ENCODE measurements at places on chromosomes 1 and 21.

- DNase-seq, result no peak
Observed at GRCh38 chr1:235571482-235571881, 67.2 kb upstream of the B3GALNT2 start.

GRCh38 chr1:16050328-16050727 lies 6.7 kb downstream of the CLCNKB start:
- DNase-seq, result no peak

DNA sequence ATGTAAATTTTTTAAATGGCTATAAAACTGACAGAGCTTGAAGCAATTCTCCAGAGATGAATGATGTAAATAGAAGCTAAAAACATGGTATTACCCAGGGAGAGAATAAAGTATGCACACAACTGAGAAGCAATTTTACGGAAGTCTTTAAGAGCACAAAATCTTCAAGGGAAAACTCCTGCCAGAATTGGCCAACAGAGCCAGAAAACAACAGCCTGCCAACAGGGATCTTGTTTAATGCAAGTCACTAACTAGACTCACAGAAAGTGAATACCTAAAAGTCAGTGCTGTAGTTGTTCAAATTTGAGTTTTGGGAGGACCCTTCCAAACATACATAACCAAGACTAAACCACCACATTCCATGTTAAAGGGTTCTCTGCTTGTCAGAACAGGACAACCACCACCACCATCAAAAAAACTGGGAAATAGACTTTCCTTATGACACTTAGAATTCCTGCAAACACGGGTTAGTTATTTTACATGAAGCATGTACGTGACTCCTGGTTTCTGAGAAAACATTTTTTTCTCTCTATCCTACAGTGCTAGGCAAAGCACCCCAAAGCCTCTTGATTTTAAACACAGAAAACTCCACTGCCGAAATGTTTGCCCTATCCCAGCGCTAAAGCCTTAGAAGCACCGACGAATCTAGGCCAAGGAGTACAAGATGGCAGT lies 1.6 kb downstream of the EPS15 start:
- DNase-seq, result no peak

- no peak for DNase-seq
Observed at GRCh38 chr1:14334336-14335176, 263.9 kb upstream of the KAZN start.
